Adipocyte (in vitro differentiated cells): ENCODE measurements at places on chromosomes 12 and 14.

DNA sequence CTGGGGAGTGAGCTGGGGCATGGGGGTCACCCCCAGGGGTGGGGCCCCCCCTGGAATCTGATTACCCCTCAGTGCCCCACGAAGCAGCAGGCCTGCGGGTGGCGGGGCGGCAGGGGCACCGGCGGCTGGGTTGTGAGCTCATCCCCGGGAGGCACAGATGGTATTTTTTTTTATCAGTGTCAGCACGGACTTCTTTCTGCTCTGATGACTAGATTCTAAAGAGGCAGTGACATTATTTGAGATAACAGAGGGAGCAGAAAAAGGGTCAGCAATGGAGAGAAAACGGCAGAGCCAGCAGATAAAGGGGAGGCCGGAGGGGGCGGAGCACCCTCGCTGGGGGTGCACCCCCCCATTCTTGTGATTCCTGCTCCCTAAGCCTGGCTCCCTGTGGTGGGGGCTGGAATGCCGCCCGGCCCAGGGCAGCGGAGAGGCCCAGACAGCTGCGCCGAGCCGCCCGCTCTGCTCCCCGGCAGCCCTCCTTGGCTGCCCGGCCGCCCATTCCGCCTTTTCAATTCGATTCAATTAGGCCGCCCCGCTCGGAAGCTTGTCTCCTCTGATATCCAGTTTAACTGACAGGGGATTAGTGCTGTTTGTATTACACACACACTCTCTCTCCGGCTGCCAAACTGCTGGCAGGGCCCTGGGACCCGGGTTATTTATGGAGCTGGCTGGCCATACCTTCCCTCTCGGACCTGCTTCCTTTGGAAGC, 32.9 kb downstream of the MVK start:
- peak; percentile 8 for DNase-seq

- DNase-seq: no peak
Observed at GRCh38 chr12:131776237-131776889, 51.8 kb upstream of the MMP17 start.

- no peak for DNase-seq
Observed at GRCh38 chr14:64706593-64707193, 2.5 kb downstream of the PLEKHG3 start.

DNA sequence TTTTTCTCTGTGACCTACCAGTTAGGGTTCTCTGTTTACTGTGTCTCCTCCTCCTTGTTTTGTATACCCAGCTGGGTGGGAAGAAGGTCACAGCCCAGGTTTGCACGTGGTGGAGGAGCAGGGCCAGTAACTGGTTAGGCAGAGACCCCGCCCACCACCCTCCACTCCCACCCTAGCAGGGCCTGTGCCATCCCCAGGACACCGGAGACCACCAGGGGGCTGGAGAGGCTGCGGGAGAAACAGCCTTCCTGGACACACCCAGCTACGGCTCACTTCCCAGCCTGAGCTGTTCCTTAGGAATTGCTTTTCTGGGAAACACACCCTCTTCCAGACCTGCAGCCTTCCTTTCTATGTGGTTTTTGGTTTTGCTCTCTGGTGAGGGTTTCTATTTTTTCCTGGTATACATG, 21.1 kb downstream of the BDKRB2 start:
- DNase-seq: peak; percentile 38

DNA sequence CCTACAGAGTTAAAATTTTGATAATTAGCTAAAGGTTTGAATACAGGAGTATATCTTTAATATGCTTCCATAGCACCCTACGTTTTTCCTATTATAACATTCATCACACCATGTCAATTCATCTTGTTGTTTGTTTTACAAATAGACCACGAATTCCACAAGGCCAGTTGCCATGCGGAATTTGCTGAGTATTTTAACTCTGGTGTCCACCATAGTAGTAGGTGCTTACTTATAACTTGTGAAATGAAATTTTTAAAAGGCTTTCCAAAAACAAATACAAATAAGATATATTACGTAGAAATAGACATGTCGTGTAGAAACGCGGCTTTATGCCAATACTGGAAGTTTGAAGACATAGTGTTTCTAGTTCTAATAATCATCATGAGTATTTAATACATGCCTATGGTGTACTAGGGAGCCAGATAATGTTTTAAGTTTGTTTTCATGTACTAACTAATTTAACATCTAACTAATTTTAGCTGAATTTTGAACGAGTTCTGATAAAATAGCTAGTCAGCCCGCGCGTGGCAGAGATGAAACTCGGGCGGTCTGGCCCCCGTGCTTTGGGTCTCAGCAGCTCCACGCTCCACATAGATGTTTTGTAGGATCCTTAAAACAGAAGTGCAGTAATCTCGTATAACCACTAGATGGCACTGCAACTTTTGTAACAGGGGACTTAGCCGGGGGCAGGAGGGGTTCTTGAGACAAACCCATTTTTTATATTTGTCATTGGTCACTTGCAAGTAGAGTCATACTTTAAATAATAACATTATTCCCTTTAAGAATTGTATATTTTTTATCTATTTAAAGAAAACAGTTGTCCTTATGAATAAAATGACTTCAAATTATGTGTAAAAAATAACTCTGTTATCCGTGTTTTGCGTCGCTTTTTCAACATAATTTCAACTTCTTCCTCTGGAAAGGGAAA, 10.2 kb downstream of the CD69 start:
- peak; percentile 87 for DNase-seq

GRCh38 chr14:54572316-54572715, 5.4 kb downstream of the SAMD4A start:
- DNase-seq: peak; percentile 18

GRCh38 chr12:102939059-102939458, 18.4 kb upstream of the ASCL1 start:
- no peak for DNase-seq

DNA sequence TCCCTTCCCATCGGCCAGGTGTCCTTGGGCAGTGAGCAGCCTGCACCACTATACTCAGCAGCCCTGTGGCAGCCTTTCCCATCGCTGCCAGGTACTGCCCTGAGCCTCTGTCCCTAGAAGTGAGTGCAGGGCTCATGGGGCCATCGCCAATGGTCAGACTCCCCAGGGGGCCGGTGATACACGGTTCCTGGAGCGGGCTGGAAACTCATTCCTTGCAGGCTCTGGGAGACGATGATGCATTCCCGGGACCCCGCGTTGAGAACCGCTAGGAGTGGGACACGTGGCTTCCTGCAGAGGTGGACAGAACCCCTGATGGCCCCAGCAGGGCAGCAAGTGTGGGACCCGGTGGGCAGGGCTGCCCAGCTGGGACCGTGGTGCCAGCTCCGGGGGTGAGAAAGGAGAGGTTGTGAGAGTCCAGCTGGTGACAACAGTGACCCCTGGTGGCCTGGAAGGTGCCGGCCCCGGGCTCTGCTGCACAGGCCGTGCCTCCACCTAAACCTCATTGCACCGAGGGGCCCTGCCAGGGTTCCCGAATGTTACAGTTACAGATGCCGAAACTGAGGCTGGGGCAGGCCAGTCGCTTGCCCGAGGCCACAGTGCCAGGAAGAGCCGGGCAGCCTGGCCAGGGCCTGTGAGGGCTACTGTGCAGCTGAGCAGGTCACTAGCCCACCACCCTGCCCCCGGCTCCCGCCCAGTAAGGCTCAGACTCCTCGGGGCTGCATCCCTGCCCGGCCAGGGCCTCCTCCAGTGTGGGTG, 33.8 kb downstream of the FBRSL1 start:
- peak; percentile 79 for DNase-seq

GRCh38 chr14:46018846-46019420, 632.6 kb downstream of the RPL10L start:
- DNase-seq: no peak

GRCh38 chr12:90055071-90055470, 346.4 kb upstream of the ATP2B1 start:
- DNase-seq: no peak

DNA sequence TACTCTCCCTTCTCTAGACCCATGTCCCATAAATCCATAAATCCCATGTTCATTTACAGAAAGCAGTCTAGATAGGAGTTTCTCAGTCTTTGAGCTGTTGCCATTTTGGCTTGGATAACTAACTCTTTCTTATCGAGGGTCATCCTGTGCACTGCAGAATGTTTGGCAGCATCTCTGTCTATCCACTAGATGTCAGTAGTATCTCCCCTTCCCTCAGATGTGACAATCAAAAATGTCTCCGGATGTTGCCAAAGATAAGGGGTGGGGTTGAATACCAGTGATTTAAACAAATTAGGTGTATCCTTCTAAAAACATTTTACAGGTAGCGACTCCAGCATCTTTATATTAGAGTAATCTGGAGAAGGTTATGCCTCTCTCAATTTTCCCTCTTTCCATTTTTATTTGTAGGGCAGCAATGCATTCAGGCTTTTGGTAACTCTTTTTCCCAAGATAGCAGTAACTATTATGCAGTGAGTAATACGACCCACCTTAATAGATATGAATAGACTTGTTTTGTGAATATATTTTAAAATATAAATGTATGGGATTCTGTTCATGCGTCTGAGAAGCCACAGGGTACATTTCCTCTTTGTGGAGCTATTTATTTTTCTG, 100.7 kb downstream of the LRRK2 start:
- peak; percentile 18 for DNase-seq

DNA sequence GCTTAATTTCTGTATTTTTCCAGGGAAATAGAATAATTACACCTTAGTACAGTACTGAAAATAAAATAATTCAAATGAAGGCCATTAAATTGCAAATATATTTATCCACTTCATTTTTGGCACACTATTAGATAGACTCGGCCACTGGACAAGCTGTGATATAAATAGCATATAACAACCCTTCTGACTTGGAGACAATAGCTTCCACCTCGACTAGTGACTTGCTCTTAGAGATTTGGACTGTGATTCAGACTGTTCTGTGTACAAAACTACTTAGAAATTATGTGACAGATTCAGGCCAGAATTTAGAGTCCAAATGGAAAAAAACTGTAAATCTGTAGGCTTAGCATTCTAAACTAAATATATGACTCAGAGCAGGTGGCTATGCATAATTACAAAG, 949.9 kb downstream of the LRFN5 start:
- no peak for DNase-seq

- no peak for DNase-seq
Observed at GRCh38 chr12:92175961-92176360, 30.3 kb upstream of the BTG1 start.

GRCh38 chr12:29616664-29617406, 119.3 kb upstream of the OVCH1 start:
- peak; percentile 62 for DNase-seq

- peak; percentile 45 for DNase-seq
Observed at GRCh38 chr12:112738531-112738930, 53.0 kb upstream of the RPH3A start.

GRCh38 chr12:124730455-124730932, 133.2 kb downstream of the SCARB1 start:
- DNase-seq: peak; percentile 67

GRCh38 chr14:93655078-93655750, 133.1 kb downstream of the PRIMA1 start:
- DNase-seq: peak; percentile 91

- DNase-seq: no peak
Observed at GRCh38 chr12:749751-750270, 2.6 kb upstream of the WNK1 start.
